ENCODE measurements at places on chromosomes 7 and 10. TPM values are rescaled to one million over a fixed set of nuclear protein-coding genes. Genes with fewer than 3 reads are reported as not detected.

The SLC25A13 gene
- total RNA-seq = 13.7 TPM

The ABCC2 gene
- 0.71 TPM for total RNA-seq

The GPR37 gene
- total RNA-seq = 2.9 TPM

The PLOD3 gene
- 33.5 TPM for total RNA-seq

The NAT16 gene
- total RNA-seq = not detected

The VAX1 gene
- total RNA-seq = not detected

The HIBADH gene
- total RNA-seq = 40.2 TPM

The RAMP3 gene
- not detected for total RNA-seq

The AQP1 gene
- 0.14 TPM for total RNA-seq

The SPRN gene
- total RNA-seq = not detected

The AKR1C8 gene
- not detected for total RNA-seq

The MOSPD3 gene
- total RNA-seq = 3.1 TPM

The TAS2R41 gene
- not detected for total RNA-seq

The SPAM1 gene
- total RNA-seq = not detected

The CXCL12 gene
- total RNA-seq = not detected

The PYROXD2 gene
- 4.6 TPM for total RNA-seq

The HIP1 gene
- total RNA-seq = 5.8 TPM

The NKX1-2 gene
- total RNA-seq = 1.4 TPM

The NPSR1 gene
- not detected for total RNA-seq

The TTYH3 gene
- 12.3 TPM for total RNA-seq

The TMEM184A gene
- total RNA-seq = 8.5 TPM

The ANKRD1 gene
- total RNA-seq = 1.4 TPM

The ECHDC3 gene
- total RNA-seq = 10.3 TPM

The HYAL4 gene
- total RNA-seq = 0.14 TPM

The LOXL4 gene
- total RNA-seq = 2.0 TPM

The NUDT13 gene
- 1.3 TPM for total RNA-seq

The ATOH7 gene
- not detected for total RNA-seq

The ACSM6 gene
- total RNA-seq = not detected

The GOLGA7B gene
- total RNA-seq = 0.21 TPM

The TSPAN13 gene
- 41.0 TPM for total RNA-seq

The STK31 gene
- total RNA-seq = 0.07 TPM

The FAM25G gene
- not detected for total RNA-seq

The VGF gene
- total RNA-seq = 0.34 TPM

The CACNA2D1 gene
- 6.2 TPM for total RNA-seq

The OR2A42 gene
- not detected for total RNA-seq

The SPDYE2B gene
- not detected for total RNA-seq
